Stimulated activated CD4-positive, alpha-beta T cell treated with anti-CD3 and anti-CD28 coated beads, Interleukin-12 subunit alpha, Interleukin-12 subunit beta, amount 100 ng/mL, for 4 hours (primary cell): ENCODE measurements at places on chromosomes 4 and X.

DNA sequence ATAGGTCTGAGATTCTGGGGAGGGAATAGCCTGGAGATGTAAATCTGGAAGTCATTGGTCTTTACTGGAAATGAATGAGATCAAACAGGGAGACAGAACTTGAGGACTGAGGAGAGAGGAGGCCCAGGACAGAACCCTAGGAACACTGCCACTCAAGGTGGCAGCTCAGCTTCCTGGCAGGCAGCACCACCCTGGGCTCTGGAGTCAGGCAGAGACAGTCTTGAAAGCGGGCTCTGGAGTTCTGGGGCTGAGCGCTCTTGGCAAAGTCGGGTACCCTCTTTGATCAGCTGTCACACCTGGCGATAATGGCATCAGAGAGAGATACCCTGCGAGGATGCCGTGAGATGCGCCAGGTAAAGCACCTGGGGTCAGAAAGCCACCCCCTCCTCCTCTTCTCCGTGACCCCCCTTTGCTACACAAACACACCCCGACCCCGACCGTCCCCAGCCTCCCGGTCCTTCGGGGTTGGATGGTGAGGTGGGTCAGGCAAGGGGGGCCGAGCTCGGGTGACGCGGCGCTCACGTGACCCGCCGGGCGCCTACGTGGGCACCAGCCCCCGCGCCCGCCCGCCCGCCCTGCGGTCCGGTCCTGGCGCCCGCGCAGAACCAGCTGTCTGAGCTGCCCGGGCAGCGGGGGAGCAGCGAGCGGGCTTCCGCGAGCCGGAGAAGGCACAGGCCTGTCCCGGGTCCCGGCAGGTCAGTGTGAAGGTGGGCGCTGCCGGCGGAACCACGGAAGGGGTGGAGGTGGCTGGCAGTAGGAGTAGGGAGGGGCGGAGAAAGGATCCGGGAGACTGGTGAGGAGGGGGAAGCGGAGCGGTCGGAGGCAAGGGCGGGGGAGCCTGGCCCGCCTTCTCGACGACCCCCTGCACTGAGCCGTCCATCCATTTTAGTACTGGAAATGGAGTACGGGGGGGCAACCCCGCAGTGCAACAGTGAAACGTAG is at the start of gene TCEAL3:
Gene TCEAL3, plus strand, starts transcription at position 600 of the 942 bp plus-strand sequence. CDS start 1,102 bp downstream, outside the sequence.
- DNase-seq, result peak; percentile 18

GRCh38 chr4:140298001-140298400 is 75.4 kb upstream of the SCOC start:
- DNase-seq, result no peak

GRCh38 chrX:36198575-36198974 is 279.0 kb downstream of the CFAP47 start:
- DNase-seq, result no peak

- DNase-seq, result no peak
Measured at GRCh38 chrX:46712764-46713163, 46.2 kb downstream of the SLC9A7 start.

DNA sequence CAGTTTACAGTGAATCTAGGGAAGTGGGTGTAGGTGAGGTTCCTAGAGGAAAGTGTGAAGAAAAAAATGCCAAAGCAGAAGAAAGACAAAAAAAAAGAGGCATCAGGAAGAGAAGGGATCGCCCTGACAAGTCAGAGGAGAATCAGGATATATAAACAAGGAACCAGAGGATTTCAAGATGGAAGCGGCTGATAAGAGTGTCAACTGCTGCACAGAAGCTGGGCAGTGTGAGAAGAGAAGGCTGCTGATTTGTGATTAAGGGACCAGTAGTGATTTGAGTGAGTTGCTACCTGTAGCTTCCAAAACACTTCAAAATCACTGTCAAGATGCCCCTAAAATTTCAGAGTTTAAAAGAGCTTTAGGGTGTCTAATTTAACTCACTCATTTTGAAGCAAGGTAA is 258.2 kb downstream of the PPP3CA start:
- no peak for DNase-seq

- no peak for DNase-seq
Measured at GRCh38 chrX:124994404-124994803, 325.3 kb upstream of the TEX13C start.

DNA sequence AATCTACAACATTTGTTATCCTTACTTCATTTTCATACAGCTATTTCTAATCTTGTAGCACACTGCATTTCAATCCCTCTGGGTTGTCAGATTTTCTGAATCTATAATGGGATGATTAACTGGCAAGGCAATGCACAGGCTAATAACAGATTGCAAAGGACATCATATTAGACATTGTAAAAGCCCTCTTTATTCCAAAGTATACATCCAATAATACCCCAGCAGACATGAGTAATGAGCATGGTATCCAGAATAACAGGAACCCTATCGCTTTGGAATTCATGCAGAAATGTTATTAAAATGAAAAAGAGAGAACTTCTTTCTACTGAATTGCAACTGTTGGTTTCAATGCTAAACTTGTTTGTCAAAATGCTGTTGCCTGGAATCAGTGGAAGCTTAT is 122.9 kb downstream of the C4orf33 start:
- no peak for DNase-seq

GRCh38 chr4:16217300-16218051 is 8.8 kb downstream of the TAPT1 start:
- DNase-seq, result no peak

DNA sequence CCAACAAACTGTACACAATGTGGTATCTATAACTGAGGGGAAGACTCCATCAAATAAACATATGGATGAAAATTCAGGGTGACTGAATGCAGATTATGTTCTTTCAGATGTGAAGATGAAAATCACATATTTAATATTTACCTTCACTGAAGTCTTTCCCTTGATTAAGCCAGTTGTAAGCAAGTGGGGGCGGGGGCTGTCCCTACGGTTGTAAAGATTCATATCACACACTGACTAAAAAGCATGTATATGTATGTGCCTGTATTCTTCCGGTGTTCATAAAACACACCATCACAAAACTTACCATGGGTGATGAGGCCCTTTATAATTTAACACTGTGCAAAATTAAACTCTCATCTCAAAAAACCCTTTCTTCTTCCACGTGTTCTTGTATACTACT is 1.3 kb downstream of the TAB3 start:
- DNase-seq, result peak; percentile 45

- DNase-seq, result peak; percentile 25
Measured at GRCh38 chrX:8783097-8783713, 18.0 kb downstream of the FAM9A start.

DNA sequence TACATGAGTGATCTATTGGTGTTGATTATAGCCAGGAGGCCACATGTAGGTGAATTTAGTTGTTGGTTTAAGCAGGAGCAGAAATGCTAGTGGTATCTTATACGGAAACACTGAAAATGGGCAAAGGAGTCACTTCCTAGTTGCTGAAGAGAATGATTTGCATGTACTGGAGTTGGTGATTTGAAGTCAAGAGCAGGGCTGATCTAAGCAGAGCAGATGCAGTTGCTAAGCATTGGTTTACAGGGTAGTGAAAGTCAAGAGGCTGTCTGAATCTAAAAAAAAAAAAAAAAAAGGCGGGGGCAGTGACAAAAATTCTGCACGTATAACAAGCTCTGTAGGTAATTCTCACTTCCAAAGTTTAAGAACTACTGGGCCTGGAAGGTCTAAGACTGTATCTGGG is 90.4 kb upstream of the HPRT1 start:
- no peak for DNase-seq

DNA sequence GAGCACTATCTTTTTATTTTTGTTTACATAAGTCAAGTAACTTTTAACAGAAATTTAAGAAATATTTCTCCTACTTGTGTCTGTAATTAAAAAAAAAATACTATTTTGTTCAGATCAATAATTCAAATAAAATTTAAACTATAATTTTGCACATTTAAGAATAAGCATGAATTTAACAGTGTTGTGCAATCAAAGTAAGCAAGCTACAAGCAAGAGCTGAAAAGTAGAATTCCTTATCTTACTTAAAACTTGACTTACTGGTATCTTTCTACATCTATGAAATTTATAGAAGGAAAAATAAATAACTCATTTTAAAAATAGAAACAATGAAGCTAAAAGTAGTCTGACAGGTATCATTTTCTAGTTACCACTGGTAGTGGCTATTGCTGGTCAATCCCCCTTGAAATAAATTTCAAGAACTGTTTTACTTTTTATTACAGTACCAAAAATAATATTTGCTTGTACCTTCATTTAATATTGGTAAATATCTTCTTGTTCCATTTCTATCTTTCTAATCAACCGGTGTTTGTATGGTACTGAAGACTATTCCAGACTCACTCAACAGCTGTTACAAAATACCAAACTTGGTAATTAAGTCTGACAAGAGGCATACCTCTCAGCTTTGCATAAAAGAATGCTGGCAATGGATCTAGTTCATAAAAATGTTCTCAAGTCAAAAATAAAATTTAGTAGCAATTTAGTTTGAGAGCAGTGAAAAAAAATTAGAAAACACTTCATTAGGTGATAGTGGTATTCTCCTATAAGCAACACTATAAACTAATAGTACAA is 62.2 kb downstream of the NOCT start:
- DNase-seq, result no peak

DNA sequence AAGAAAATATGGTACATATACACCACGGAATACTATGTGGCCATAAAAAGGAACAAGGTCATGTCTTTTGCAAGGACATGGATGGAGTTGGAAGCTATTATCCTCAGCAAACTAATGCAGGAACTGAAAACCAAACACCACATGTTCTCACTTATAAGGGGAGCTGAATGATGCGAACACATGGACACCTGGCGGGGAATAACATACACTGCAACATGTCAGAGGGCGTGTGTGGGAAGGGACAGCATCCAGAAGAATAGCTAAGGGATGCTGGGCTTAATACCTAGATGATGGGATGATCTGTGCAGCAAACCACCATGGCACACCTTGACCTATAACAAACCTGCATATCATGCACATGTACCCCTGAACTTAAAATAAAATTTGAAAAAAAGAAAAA is 19.5 kb upstream of the CNKSR2 start:
- DNase-seq, result no peak

- no peak for DNase-seq
Measured at GRCh38 chrX:150324919-150325318, 38.2 kb upstream of the MAMLD1 start.

- DNase-seq, result no peak
Measured at GRCh38 chr4:182271731-182272130, 28.5 kb downstream of the TENM3 start.

DNA sequence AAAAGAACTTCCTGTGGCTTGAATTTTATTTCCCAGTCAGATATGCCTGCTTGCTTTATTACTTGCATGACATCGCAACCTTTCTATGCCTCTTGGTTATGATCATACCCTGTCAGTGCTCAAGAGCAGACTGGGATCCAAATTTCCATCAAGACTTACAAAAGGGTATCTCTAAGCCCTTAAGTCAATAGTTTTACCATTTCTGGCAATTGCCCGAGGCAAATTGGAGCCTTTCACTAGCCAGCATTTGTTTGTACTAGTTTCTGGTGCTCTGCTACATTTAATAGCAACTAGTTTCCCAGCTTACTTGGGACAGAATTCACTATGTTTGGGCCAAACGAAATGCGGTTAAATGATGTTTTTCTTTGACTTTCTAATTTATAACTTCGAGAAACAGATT is 73.2 kb upstream of the ITM2A start:
- no peak for DNase-seq

GRCh38 chrX:150847088-150847487 is 51.4 kb downstream of the CD99L2 start:
- no peak for DNase-seq

DNA sequence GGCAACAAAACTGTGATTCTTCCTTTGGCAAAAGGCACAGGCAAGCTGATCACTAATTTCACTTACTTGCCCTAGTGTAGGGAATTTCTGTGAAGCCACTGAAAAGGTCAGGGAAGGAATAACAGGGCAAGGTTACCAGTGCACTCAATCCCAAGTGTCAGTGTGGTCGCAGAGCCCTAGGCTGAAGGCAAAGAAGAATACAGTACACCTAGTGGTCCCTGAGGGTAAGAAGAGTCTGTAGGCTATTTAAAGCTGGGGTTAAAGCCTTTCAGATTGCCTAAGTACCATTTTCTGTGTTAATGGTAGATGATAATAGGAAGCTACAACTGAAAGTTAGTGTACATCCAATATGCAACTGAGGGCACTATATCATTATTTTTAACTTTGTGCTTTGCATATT is 173.6 kb upstream of the NRK start:
- no peak for DNase-seq
